ENCODE measurements at places on chromosomes 4 and X. TPM values are rescaled to one million over a fixed set of nuclear protein-coding genes. Genes with fewer than 3 reads are reported as not detected.

The DACH2 gene
- total RNA-seq, result 0.32 TPM

DNA sequence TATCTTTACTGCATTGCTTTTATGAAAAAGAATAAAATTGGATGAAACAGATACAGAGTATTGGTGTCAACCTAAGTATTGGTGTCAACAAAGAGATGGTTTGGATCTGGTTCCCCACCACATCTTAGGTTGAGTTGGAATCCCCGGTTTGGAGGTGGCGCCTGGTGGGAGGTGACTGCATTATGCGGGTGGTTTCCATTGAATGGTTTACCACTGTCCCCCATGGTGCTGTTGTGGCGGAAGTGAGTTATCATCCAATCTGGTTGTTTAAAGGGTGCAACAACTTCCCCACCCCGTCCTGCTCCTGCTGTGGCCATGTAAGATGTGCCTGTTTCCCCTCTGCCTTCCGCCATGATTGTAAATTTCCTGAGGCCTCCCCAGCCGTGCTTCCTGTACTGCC, 52.8 kb upstream of the CD99 start:
- no peak for DNase-seq

DNA sequence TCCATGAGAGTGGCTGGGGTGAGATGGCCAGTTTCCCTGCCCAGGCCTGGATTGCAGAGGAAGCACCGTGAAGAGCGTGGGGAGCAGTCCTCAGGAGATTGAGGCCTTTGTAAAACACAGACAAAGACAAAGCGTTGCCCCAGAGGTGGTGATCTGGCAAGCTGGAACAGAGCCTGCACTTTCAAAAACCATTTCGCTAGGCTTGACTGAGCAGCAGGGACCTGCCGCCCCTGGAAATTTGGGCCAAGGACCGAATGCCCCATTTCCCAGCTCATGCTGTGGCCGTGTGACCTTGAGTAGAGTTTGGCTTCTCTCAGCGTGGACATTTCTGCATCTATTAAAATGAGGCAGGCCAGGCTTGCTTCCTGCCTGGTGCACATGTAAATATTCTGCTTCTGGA, 381.4 kb downstream of the BCOR start:
- DNase-seq, result no peak

The NWD2 gene
- not detected for total RNA-seq

The CYBB gene
- 0.32 TPM for total RNA-seq

- DNase-seq, result peak; percentile 34
These were observed 21.0 kb upstream of the UBA6 start for GRCh38 chr4:67721770-67722597.
